ENCODE measurements at places on chromosomes 2 and 18. TPM values are rescaled to one million over a fixed set of nuclear protein-coding genes. Genes with fewer than 3 reads are reported as not detected.

Gene IL1F10
- total RNA-seq = not detected

Gene CD8B
- total RNA-seq = 0.35 TPM

Gene ASPRV1
- total RNA-seq = 0.95 TPM

Gene RGPD4
- 0.08 TPM for total RNA-seq

Gene SERPINB12
- total RNA-seq = not detected

Gene TTN
- 9.7 TPM for total RNA-seq

Gene RPE
- 77.8 TPM for total RNA-seq

DNA sequence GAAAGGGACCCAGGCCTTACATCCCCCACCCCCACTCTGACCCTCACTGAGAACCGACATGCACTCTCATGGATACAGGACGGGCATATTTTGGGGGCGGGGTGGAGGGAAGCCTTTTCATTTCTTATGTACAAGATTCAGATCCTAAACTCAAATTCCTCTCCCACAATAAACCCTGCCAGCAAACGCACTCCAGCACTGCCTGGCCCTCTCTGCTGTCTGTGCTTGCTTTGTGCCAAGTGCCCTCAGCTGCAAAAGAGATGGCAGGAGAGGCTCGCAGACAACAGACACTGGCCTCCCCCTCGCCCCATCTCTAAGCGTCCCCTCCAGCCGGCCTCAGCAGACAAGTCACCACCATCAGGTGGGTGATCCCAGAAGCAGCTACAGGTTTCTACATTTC, 42.4 kb downstream of the FAM168B start:
- DNase-seq = no peak

- DNase-seq = no peak
These were observed 63.5 kb downstream of the RTTN start for GRCh38 chr18:70142001-70142400.

- no peak for DNase-seq
These were observed 31.8 kb downstream of the AFF3 start for GRCh38 chr2:100110614-100111000.

GRCh38 chr2:223147431-223147830, 95.4 kb downstream of the KCNE4 start:
- no peak for DNase-seq

DNA sequence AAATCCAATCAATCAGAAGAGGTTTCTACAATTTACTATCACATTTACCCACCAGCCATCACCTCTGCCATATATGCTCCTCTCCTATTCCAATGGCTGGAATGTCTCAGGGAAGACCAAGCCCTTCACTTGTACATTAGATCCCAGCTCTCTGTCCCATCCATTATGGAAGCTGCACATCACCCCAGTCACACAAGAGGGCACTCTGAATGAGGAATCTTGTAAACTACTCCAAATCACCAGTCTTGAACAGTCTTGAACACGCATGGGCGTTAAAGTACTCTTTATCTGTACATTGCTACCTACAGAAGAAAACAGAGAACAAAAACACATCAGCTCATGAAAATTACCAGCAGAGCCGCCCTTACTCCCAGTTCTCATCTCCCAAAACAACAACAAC, 38.7 kb downstream of the ZC3H8 start:
- DNase-seq = no peak

DNA sequence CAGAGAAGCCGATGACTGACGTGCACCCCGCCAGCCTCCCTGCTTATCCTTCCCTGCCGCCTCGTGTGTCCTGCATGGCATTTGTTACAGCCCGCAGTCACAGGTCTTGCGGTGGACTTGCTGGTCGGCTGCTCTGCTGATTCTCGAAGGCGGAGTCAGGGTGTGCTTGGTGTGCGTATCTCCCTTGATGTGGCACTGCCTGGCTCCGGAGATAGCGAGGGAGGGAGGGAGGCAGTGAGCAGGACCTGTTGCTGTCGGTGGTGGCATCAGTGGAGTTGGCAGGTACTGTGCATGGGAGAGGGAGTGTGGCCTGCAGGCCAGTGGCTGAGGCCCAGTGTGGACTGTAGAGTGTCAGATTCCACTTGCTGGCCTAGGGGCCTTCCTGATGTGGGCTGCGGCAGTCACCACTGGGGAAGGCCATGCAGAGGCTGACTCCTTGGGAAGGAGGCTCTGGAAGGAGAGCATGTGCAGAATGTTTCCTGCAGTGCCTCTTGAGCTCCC, 198.9 kb downstream of the AGAP1 start:
- no peak for DNase-seq

GRCh38 chr2:124478761-124479160, 453.7 kb downstream of the CNTNAP5 start:
- no peak for DNase-seq

GRCh38 chr18:63992751-63993150, 22.9 kb downstream of the SERPINB8 start:
- no peak for DNase-seq

GRCh38 chr2:202141329-202141947, 68.4 kb downstream of the KIAA2012 start:
- no peak for DNase-seq

- DNase-seq = no peak
These were observed 60.8 kb downstream of the CENPO start for GRCh38 chr2:24853996-24854395.

DNA sequence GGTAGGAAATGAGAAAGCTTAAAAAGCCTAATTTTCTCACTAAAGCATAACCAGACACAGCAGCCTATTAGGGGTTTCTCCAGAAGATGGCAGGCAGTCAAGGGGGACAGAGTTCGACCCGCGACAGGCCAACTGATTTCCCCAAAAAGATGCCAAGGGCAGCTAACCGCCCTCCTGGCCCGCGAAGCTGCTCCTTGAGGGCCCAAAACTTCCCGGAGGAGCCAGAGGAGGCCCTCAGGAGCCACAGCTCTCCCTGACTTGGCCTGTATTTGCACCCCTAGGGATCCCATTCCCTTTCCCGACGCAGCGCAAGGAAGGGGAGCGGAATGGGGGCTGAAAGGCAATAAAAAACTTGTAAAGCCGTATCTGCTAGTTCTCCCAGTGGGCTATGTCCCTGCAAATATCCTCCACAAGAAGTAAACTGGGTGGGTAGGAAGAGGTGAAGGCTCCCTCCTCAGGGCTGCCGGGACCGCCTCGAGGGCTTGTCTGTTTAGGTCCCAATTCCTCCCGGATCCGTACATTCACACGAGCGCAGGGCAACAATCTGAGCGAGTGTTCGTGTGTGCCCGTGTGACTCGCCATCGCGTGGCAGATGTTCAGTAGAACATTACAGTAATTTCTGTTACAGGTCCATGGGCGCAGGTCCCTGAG, 756 bp upstream of the NAGK start:
- no peak for DNase-seq

DNA sequence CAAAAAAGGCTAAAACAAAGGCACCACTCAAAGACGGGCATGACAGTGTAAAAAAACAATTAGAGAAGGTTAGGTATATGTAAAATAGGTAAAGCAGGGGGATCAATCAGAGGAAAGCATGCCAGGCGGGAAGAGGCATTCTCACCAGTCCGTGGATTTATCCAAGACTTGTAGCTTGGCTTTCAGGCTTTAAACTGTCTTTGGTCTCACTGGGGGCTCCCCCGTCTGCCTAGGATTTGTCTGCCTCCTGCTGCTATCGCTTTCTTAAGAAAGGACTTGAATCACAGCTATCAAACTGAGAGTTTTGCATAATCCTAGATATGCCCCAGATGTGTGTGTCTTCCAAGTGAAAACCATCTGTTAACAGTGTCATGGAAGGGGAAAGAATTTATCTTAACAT, 11.1 kb upstream of the GORASP2 start:
- no peak for DNase-seq

GRCh38 chr2:64978514-64979268, 10.5 kb upstream of the SLC1A4 start:
- DNase-seq = no peak

GRCh38 chr18:27595113-27595838, 410.2 kb upstream of the CHST9 start:
- DNase-seq = no peak

DNA sequence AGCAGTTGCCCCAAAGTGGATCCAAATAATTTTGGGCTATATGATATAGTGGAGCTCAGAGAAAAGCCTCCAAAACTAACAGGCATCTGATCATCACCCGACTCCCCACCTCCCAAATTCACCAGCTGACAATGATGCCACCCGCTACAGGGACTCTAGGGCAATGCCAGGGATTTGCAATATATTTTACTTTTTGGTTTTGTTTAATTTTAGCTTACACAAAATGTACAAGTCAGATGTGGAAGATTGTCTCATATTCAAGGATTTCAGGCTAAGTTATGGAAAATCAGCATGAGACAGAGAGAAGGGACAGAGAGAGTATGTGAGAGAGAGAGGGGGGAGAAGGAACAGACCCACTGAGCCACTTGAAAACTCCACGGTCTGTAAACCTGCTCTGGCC, 187.4 kb downstream of the TMEM247 start:
- DNase-seq = no peak

DNA sequence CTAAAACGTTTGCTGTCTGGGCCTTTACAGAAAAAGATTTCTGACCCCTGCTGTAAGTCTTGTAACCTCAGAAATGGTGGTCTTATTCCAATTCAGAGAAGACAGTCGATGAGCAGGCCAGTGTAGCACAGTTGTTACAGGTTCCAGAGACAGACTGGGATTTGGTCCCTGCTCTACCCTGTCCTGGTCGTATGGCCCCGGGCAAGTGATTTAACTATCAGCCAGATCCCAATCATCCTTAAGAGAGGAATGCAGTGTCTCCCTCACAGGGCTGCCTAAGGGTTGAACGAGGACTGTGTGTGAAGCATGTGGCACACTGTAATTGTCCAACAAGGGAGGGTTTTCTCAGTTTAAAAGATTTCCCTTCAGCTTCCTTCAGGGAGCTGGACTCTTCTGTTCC, 47.2 kb downstream of the HK2 start:
- DNase-seq = no peak

GRCh38 chr2:109499566-109499965, 114.2 kb downstream of the SEPTIN10 start:
- no peak for DNase-seq

DNA sequence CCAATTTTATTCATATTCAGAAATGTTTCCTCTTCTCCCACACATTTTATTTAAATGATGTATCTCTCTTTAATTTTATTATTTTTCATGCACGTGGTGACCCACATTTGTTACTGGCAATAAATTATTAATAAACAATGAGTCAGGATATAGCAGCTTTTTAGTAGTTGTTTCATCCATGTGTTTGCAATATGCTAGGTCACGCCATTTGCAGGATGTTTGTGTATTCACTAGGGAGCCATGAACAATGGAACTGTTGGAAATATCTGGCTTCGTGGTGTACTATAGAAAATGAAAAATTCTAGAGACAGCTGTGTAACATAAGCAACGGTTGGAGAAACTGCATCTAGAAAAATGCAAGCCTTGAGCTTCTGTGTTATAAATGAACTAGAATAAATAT, 176.0 kb upstream of the COL3A1 start:
- DNase-seq = no peak

DNA sequence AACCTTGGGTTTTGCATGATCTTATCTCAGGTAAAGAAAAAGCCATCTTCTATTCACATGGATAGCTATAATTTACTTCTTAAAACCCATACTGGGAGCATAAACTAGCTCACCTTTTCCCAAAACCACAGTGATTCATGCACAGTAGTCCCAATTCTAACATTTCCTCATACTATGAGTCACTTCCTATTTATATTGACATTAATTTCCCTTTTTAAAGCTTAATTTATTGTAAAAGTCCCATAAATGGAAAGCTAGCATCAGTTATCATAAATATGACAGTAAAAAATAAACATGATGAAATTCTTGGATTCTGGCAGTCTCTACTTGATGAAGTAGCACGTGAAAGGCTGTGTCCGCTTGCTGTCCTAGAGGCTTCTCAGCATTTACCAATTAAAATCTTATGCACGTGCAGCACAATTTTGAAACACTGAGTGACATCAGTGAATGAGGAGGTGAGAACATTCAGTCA, 180.1 kb downstream of the CDH2 start:
- DNase-seq = no peak

GRCh38 chr2:145040433-145040832, 520.5 kb upstream of the ZEB2 start:
- no peak for DNase-seq

- no peak for DNase-seq
These were observed 111.5 kb upstream of the ZNF236 start for GRCh38 chr18:76710646-76711520.

GRCh38 chr2:56167616-56168562, 15.9 kb upstream of the CCDC85A start:
- DNase-seq = no peak

- DNase-seq = no peak
These were observed 151.1 kb downstream of the SMAD2 start for GRCh38 chr18:47779381-47779780.

- DNase-seq = no peak
These were observed 82.2 kb downstream of the EPAS1 start for GRCh38 chr2:46379213-46380037.

GRCh38 chr18:31413137-31413536, 34.4 kb upstream of the DSG3 start:
- no peak for DNase-seq

DNA sequence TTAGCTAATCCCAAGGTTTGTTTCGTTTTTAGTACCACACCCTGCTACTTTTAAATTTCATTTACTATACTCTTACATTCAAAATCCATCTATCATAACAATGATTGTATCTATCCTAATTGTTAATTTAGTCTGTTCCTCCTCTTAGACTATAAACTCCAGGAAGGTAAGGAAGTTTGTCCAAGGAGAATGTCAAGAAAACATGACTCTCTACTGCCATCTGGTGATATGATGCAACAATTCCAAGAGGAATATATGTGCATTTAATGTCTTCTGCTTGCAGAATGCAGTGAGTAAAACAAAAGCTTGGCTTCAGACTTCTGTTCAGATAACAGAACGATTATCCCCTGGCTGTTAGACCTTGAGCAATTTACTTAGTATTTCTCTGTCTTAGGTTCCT, 1267.1 kb downstream of the LRP1B start:
- DNase-seq = no peak

DNA sequence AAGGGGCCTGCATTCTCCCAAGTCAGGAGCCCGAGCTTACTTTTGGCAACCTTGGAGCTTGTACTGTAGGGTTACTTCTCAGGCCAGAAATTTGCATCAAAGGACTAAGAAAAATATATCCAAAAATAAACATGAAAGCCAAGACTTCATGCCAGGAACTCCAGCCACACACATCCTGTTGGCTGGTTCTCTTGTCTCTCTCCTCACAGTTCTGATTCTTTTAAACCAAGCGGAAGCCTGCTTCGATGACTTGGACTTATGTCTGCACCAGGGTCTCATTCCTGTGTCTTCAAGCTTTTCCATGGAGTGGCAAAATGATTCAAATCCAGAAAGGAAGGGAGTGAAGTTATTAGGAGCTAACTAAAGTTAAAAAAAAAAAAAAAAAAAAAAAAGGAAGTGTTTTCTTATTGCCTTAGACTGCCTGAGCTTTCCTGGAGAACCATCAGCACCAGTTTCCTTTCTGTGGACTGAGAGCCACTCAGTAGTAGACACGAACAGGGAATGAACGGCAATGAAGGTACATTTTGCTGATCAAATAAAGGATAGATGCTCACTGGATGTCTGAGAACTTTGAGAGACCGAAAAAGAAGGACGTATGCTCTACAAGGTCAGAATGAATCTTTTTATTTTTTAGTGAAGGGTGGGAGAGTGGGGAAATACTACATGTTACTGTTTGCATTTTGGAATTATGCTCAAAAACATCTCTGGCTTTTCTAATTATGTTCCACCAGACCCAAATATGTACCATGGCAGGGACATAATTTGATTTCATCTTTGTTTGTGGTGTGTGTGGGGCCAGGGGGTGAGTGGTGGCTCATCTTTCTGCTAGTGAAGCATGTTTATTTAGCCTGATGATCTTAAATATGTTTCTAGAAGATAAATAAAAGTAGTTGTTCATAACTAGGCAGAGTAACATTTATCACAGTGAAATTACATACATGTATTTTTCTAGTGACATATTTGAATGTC, 86.0 kb downstream of the RAPGEF4 start:
- no peak for DNase-seq

Measured in H1 (cell line).